ENCODE measurements at places on chromosomes 3 and 15.
A peak's percentile ranks its signal among the peaks of the same experiment; 100 is the strongest.

DNA sequence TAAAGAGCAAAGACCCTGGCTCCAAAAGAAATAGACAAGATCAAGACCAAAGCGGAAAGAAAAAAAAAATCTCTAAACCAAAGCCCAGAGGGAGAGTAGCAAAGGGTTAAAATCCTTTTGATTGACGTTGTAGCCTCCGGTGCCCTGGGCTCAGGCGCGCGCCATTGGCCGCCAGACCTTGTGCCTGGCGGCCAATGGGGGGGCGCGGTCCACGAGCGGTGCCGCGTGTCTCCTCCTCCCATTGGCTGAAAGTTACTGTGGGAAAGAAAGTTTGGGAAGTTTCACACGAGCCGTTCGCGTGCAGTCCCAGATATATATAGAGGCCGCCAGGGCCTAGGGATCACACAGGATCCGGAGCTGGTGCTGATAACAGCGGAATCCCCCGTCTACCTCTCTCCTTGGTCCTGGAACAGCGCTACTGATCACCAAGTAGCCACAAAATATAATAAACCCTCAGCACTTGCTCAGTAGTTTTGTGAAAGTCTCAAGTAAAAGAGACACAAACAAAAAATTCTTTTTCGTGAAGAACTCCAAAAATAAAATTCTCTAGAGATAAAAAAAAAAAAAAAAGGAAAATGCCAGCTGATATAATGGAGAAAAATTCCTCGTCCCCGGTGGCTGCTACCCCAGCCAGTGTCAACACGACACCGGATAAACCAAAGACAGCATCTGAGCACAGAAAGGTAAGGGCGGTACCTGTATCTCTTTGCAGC is at the start of gene HES1:
Gene HES1, plus strand, starts transcription at position 343 of the 713 bp plus-strand sequence. Its CDS starts 233 bp downstream, at position 576.
- peak; percentile 65 for DNase-seq

- peak; percentile 12 for DNase-seq
Observed at GRCh38 chr3:196270499-196270898, 17.0 kb downstream of the PCYT1A start.

- DNase-seq = no peak
Observed at GRCh38 chr3:43970920-43971319, 270.8 kb upstream of the TOPAZ1 start.

DNA sequence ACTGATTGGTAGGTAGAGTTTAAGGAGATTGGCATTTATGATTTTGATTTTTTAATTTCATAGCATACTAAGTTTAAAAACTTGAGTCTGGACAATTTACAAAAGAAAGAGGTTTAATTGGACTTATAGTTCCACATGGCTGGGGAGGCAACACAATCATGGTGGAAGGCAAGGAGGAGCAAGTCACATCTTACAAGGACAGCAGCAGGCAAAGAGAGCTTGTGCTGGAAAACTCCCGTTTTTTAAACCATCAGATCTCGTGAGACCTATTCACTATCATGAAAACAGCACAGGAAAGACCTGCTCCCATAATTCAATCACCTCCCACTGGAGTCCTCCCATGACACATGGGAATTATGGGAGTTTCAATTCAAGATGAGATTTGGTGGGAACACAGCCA is 630.9 kb upstream of the NR2F2 start:
- no peak for DNase-seq

GRCh38 chr15:39860871-39861270 is 59.2 kb downstream of the GPR176 start:
- DNase-seq = no peak

DNA sequence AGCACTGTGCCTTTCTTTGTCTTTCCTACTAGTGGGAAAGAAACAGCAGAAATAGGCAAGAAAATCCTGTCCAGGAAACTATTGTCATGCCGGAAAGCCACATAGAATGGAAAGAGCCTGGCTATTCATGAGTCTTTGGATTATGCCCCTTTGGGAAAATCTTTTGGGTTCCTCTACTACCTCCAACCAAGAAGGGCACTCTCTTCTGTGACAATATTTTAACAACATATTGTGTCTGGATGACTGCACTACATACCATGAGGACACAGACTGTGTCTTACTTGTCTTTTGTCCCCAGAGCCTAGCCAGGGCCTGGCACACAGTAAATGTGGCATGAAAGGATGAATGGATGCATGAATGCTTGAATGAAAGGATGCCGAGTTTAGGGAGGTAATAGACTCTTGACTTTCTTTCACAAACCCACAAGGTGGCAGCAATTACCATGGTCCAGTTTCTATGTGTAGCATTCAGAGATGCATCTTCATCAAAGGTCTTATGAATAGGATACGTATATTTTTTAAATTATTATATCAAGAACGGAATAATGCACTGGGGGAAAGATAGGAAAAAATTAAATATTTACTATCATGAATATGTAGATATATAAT is 30.3 kb downstream of the ARL14 start:
- DNase-seq = no peak

DNA sequence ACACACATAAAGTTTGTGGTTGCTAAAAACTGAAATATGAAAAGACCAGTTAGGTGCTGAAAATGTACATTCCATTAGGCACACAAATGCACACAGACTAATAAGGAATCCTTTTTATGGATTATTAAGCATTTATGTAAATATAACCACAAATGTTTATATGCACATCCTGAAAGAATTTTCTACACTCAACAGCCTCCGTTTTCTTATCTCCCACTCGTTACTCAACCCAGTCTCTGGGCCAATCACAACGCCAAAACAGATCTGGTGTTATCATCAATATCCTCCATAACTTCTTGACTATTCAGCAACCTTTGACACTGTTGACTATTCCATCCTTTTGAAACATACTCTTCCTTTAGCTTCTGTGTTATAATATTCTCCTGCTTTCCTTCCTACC is 136.4 kb downstream of the ATP8B4 start:
- no peak for DNase-seq

Measured in activated T-cell treated with anti-CD3 and anti-CD28 coated beads, Interleukin-2, amount 50 U/mL, for 48 hours (primary cell).